ENCODE measurements at places on chromosomes 4 and X.

- no peak for DNase-seq
Measured at GRCh38 chr4:148075438-148075837, 343.6 kb downstream of the ARHGAP10 start.

- DNase-seq: peak; percentile 2
Measured at GRCh38 chr4:76087007-76087769, 12.7 kb downstream of the ART3 start.

- DNase-seq: no peak
Measured at GRCh38 chr4:88570001-88570400, 22.3 kb upstream of the HERC3 start.

DNA sequence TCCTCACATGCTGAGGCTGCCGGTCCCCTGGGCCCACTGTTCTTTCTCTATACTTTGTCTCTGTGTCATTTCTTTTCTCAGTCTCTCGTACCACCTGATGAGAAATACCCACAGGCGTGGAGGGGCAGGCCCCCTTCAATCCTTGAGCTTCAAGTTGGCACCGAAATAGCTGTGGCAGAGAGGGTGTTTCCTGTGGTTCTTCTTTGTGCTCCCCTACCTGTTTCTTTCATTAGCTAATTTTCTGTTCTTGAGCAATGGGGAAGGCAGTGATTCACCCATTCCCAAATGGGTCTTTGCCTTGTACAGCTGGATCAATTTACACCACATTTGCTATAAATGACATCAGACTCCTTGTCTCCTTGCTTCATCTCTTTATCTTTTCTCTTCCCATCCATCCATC, 2.1 kb upstream of the CYSLTR1 start:
- no peak for DNase-seq

DNA sequence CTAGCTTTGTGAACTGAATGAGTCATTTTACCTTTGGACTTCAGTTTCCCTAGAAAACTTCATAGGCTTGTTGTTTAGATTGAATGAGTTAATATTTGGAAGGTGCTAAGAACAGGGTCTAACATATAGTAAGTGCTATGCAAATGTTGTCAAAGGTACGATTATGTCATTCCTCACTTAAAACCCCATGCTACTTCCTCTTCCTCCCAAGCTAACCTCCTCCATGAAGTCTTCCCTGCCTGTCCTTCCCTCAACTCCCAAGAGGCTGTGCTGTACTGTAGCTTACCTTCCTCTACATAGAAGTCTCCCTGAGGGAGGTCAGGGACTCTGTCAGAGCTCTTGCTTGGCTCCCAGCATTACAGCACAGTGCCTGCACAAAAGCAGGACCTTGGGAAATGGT, 103.4 kb upstream of the PJA1 start:
- no peak for DNase-seq

DNA sequence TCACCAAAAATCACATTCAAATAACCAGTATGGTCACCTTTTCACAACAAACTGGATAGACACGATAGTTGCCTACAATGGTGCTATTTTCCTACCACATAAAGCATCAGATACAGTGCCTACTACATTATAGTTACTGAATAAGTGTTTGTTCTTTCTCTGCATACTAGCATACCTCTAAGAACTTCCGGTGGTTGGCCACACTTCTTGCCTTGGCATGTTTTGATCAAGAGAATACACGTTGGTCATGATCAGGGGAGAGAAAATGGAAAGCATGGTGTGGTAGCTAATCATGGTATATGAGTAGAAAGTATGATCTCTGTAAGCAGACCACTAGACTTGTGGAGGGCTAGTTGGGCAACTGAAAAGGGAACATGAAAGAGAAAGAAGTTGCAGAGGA, 322.8 kb upstream of the DIAPH2 start:
- no peak for DNase-seq

- DNase-seq: no peak
Measured at GRCh38 chr4:110799211-110799610, 176.3 kb upstream of the PITX2 start.

DNA sequence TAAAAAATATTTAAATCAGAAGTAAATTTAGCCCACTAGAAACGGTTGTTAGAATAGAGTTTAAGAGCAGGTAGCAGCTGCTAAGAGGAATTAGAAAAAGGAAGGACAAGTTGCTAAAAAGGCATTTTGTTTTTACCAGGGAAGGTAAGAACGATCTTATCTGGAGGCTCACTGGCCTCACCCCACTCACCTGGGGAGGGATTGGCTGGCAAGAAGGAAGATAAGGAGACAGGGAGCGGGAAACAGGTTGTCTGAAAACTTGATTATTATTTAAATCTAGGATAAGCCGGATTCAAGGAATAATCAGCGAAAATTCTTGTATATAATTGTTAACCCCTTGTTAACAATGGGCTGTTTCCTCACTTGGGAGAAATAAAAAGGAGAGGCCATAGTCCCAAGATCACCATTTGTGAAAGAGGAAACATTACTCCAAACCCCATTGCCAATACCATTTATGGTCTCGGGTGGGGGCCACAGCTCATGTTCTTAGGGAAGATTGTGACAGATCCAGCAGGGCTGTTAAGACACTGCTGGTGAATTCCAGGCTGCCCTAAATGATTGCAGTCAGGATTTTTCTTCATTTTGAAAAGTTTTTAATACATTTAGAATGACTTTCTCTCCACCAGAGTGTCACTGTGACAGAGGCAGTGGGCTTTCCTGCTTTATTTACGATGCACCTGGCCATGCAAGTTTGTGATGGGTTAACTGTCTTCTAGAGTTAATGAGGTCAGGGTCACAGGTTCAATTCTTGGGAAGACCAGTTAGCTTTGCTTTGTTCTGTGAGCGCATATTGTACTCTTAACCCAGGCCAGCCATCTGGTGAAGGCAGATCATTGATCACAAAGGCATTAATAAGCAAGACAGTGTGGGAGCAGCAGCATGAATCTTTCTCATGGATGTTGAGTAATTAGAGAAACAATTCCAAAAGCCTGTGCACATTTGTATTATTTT, 106.6 kb downstream of the CEP135 start:
- DNase-seq: no peak

GRCh38 chrX:103399744-103400143, 23.4 kb downstream of the BEX3 start:
- DNase-seq: no peak

DNA sequence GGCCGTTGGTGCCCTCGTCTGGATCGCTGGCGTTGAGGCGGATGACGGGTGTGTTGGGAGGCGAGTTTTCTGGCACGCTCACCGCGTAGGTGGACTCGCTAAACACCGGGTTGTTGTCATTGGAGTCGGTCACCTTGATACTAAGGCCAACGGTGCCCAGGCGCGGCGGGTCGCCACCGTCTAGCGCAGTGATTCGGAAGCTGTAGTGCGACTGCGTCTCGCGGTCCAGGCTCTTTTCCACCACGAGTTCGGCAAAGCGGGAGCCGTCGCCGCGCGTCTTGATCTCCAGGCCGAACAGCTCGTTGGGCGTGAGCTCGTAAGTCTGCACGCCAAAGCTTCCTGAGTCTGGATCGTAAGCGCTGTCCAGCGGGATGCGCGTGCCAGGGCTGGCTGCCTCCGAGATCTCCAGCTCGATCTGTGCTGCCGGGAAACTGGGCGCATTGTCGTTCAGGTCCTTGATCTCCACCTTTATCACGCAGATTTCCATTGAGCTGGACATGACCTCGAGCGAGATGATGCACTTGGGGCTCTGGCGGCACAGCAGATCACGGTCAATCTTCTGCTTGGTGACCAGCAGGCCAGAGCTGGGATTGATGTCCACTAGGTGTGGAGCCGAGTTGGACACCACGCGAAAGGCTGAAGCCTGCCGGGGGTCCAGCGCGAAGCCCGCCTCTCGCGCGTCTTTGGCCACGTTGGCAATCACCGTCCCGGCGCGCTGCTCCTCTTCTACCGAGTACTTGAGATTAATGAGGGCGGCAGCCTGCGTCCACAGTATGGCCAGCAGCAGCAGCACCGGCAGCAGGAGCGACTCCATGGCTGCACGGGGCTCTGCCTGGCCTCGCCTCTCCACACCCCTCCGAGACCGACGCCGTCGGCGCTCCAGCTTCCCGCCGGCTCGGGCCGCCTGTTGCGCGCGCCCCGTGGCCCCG, 2.0 kb downstream of the PCDH19 start:
- no peak for DNase-seq

Measured in NCI-H1436 treated with DMSO at 0.1 percent for 48 hours (cell line).